ENCODE measurements at places on chromosomes 16 and 17.

DNA sequence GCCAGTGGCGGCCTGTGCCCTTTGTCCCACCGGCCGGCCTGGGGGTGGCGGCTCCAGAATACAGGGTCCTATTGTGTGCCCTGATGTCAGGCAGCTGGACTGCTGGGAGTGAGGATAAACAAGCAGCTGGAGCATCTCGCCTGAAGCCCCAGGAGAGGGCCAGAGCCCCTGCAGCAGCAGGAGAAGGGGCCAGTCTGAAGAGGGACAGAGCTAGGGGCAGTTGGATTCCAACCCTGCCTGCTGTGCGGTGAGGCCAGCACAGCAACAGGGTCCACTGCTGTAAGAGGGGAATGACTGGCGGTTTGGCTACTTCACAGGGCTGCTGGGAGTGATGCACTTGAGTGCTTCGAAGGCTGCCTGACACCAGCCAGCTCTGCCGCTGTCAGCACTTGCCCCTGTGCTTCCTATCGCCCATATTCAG, 25.0 kb downstream of the RAB11FIP4 start:
- DNase-seq, result no peak

GRCh38 chr17:7807206-7807605, 26.8 kb upstream of the KDM6B start:
- no peak for DNase-seq

DNA sequence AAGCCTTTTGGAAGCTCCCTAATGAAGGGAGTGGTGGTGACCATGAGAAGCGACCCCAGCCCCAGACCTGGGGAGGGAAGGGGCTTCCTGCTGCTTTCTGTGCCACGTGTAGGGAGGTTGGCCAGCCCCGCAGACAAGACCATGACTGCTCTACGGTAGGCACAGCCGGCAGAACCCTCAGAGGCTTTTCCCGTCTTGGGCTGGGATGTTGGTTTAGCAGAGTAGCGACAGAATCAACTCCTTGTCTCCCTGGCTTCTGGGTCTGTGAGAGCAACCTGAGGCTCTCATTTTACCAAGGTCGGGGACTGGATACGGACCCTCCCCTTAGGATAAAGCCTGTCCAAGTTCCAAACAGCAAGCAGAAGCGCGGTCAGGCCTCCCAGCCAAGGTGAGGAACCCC, 123.3 kb downstream of the AXIN2 start:
- no peak for DNase-seq

DNA sequence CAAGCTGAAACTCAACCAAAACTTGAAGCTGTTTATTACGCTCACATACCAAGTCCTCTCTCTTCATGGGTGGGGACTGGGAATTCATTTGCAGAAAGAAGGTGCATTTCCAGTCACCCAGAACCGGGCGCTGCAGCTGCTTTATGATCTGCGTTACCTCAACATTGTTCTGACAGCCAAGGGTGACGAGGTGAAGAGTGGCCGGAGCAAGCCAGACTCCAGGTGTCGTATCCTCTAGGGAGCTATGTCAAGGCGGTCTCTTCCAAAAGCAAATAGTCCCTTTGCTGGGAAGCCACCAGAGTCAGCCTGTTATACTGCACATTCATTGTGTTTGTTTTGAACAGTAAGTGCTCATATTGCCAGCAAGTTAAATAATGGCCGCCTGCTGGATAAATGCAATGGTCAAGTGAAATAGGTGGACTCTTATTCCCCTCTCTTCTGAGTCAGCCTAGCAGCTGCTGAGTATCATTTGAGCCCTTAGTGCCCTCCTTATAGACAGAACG, 12.7 kb downstream of the COG1 start:
- no peak for DNase-seq

GRCh38 chr16:20175358-20175757, 101.7 kb upstream of the GPR139 start:
- DNase-seq, result no peak

DNA sequence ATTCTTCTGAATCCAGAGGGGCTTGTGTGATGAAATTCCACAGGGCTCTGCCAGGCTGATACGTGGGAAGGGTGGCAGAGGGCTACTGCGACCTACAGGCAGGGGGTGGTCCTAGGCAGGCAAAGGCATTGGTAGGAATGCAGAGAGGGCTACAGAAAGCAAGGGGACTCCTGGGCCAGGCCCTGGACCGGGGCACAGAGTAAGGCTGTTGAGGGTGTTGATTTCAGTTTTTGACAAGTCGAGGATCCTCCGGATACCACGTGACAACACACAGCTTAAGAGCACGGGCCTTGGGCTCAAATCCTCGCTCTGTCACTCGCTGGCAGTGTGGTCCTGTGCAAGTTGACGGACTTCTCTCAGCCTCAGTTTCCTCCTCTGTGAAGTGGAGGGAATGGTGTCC, 19.1 kb upstream of the DOC2B start:
- no peak for DNase-seq

DNA sequence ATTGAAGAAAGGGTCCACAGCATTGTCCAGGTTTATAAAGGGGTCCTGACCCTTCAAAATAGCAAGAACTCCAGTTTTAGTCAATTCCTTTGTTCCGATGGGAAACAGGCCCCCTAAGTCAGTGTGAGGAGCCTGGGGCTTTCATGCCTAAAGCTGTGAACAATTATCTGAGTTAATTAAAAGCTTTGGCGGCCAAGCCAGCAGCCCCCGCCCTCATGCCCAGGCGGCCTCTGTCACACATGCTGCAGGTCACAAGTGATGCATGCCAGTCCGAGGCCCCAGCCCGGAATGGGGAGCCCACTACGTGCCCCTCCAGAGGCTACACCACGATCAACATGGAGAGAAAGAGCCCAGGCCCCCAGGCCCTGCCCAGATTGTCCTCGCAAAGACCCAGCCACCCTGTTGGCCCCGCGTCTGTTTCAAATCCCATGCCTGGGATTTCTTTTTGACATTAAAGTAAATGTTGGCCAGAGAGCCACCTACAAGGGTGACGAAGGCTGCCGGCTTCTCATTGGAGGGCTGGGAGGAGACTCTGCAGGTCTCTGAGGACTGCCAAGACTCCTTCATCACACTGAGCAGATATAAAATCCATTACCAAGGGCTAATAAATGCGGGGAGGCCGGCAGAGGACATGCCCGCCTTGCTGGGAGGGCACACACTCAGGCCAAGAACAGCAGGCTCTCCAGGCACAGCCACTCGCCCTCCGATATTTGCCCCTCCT, 14.5 kb upstream of the PITPNM3 start:
- no peak for DNase-seq

All from activated CD4-positive, alpha-beta T cell treated with anti-CD3 and anti-CD28 coated beads, Interleukin-2, Interleukin-4, amounts not matched to agents 100 ng/mL and 50 ng/mL, durations not matched to agents 16 hours and 8 hours (primary cell).